ENCODE measurements at places on chromosomes 11 and 22.

DNA sequence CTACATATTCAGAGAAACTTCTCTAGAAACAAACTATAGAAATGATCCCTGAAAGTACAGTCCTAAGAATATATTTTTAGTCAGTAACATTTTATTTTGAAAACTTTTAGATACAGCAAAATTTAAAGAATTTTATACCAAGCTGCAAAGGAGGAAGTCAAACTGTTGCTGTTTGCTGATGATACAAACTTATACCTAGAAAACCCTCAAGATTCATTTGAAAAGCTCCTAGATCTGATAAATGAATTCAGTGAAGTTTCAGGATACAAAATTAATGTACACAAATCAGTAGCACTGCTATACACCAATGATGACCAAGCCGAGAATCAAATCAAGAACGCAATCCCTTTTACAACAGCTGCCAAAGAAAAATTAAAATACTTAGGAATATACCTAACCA lies 10.1 kb downstream of the ZBTB44 start:
- DNase-seq = no peak

- DNase-seq = no peak
These were observed 63.7 kb downstream of the LIF start for GRCh38 chr22:30182815-30183214.

GRCh38 chr11:101348786-101349185 lies 219.2 kb upstream of the PGR start:
- no peak for DNase-seq

DNA sequence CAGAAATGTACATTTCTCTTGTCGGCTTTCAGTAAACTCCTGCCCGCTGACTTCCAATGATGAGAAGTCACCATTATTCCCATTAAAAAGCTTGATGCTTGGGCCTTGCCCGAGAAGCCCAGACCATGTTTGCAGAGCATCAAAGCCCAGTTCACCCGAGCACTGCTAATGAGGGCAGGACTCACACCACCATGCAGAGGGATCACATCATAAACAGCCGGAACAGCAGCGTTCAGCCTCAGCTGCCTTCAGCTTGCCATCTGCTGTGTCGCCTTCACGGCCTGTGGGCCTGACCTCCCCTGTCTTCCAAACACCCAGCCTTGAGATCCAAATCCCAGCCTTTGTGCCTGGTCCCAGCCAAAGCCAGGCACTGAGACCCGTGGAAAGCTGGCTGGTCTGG lies 105.4 kb upstream of the CSNK2A3 start:
- no peak for DNase-seq

- DNase-seq = no peak
These were observed 84.8 kb upstream of the SHANK2 start for GRCh38 chr11:71336996-71337754.

- no peak for DNase-seq
These were observed 45.5 kb upstream of the GLYATL1B start for GRCh38 chr11:59040607-59041006.

- DNase-seq = no peak
These were observed 48.4 kb upstream of the THY1 start for GRCh38 chr11:119471329-119471728.

GRCh38 chr11:104876861-104877431 lies 21.3 kb downstream of the CASP12 start:
- no peak for DNase-seq

DNA sequence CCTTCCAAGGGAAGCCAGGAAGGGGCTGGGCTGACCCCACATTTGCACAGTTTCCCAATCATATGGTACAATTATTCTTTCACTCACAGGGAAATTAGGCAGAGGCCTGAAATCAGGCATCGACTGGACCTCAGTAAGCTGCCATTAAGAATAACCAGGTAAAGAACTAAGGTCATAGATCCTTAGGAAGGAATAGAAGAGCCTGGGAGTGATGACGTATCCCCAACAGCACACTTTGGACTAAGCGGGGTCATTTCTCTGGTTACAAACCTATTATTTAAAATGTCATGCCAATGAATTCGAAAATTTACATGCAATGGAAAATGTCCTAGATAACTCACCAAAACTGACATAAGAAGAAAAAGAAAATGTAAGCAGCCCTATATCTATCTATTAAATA lies 118.2 kb downstream of the BRD1 start:
- DNase-seq = no peak

DNA sequence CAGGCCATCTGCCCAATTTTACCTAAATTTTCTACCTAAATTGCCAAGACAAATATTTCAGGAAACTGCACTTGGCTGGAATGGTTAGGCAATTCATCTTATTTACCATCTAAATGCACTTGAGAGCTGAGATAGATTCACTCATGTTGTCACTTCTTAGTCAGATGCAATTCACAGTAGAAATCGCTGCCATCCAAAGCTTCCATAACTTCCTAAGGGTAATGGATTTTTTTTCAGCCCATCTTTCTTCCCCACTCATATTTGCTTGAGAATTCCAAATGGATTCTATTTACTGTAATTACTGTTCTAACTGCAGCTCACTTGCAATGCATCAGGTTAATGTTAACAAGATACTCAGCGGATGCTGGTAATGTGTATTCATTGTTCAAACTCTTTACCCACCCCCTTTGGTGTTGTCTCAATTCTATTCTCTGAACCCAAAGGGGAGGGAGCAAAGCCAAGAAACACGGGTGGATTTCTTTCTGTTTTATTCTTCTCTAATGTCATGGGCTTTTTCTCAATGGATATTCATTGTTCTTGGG lies 96.0 kb downstream of the TENM4 start:
- DNase-seq = no peak

DNA sequence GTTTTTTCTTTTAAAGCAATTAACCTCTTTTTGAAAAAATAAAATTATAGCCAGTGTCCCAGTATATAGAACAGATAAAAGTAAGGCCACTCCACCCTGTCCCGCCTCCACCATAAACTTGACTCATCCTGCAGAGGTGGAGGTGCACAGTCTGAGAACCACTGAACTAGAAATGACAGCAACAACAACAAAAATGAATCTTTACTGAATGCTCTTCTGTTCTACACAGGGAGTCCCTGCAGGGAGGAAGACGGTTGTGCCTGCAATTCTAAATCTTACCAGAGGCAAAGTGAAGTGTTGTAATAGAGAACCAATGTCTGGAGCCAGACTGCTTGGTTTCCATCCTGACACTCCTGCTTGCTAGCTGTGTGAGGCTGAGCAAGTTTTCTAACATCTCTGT lies 162.3 kb downstream of the FBXO7 start:
- DNase-seq = no peak

DNA sequence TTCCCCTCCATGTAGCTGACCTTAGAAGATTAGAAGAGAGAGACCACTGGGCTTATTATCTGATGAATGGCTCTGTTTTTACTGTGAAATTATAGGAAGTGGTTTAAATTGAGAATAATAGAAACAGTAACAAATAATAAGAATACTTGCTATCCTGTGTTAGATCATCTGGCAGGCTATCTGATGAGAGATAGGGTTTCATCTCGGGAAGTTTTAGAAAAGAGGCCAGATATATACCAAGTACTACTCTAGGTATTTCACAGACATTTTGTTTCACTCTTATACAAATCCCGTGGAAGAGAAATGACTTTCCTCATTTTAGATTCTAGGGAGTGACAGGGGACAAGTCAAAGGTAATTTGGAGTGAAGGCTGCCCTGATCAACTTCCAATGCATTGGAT lies 198.4 kb downstream of the MAML2 start:
- no peak for DNase-seq

Measured in stimulated activated CD8-positive, alpha-beta memory T cell treated with anti-CD3 and anti-CD28 coated beads, Interleukin-7, amount 100 ng/mL, for 1 hour (primary cell).